ENCODE measurements at places on chromosomes 11 and 22.

- DNase-seq: no peak
These were observed 428.5 kb downstream of the SOX6 start for GRCh38 chr11:15927864-15928217.

DNA sequence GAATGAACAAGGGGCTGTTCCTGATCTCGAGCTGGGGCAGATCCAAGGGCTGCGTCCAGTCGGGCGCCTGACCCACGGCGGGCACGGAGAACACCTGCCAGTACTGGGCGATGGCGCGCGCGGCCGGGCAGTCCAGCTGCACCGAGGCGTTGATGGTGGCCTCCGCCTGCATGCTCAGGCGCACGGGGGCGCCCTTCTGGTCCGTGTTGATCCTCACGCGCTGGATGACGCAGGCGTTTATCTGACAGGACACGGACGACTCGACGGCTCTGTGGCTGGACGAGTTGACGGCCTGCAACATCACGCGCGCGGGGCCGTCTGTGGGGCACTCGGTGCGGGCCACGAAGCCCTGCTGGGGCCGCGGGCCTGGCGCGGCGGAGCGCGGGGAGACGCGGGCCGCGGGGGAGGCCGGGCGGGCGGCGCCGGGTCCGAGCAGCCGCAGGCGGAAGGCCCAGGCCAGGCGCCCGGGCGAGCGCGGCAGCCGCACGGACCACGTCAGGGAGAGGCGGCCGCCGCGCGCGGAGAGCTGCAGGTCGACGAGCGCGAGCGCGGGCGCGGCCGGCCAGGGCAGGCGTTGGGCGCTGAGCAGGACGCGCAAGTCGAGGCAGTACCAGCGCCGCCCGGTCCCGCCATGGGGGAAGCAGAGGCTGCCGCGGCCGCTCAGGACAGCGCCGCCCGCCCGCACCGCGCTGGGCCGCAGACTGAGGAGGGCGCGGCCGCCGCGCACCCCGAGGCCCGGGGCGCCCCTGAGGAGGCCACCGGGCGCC lies 511 bp downstream of the PKDREJ start:
- DNase-seq: no peak

DNA sequence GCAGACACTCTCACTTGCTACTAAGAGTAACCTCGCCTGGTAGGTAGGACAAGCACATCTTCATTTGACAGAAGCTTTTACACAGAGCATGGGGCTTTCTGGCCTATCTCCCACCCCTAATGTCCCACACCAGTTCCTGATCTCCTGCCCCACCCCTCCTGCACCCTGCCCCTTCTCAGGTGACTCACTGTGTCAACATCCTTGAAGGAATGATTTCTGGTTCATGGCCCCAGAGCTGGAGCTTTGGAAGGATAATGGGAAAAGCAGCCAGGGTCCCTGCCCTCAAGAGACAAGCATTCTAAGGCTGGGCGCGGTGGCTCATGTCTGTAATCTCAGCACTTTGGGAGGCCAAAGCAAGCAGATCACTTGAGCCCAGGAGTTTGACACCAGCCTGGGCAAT lies 47.2 kb downstream of the LRFN4 start:
- DNase-seq: no peak

GRCh38 chr11:77090373-77091111 lies 12.1 kb upstream of the OMP start:
- DNase-seq: no peak

- DNase-seq: no peak
These were observed 11.5 kb downstream of the SCUBE1 start for GRCh38 chr22:43331698-43332097.

Data from cerebellar nuclear complex (tissue), 1 donor.